ENCODE measurements at places on chromosomes 5 and 9. TPM values are rescaled to one million over a fixed set of nuclear protein-coding genes. Genes with fewer than 3 reads are reported as not detected.

DNA sequence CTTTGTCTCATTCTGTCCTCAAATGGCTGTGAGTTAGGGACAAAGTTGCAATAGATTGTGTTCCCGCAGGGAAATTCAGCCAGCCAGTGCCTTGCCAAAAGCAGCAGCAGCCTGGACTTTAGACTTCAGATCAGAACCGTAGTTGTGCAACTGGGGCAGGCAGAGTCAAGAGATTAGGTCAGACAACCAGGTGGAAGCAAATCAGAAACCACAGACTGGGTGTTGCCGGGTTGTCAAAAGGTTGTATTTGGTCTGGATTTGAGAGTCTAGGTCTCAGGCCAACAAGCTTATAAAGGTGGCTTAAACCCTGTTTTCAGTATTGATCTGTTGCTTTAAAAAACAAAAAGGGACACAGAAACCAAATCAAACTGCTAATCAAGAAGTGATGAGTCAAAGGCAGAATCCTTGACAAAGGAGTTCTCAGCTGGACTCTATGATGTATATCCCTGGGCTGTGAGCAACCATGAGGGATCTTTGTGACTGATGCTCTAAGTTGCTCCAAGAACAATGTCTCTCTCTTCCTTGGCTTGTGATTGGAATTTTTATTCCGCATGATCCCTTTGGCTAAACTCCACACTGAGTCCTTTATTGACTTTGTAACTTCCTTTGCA, 20.9 kb downstream of the RFK start:
- peak; percentile 55 for DNase-seq

DNA sequence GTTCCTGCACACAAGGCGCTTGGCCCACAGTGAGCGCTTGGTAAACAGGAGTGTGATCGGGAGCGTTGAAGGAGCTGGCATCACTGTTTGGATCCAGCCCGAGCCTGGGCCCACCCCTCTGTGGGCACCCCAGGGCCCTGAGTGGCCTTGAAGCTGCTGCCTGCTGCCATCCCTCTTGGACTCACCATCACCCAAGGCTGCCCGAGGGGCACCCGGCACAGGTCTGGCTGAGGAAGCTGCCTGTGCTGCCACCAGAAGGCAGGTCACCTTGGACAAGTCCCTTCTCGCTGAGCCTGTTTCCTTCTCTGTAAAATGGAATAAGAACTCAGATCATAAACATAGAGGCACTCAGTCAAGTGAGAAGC, 53.6 kb downstream of the LRSAM1 start:
- no peak for DNase-seq

Gene IQGAP2
- polyA plus RNA-seq, result 4.9 TPM

DNA sequence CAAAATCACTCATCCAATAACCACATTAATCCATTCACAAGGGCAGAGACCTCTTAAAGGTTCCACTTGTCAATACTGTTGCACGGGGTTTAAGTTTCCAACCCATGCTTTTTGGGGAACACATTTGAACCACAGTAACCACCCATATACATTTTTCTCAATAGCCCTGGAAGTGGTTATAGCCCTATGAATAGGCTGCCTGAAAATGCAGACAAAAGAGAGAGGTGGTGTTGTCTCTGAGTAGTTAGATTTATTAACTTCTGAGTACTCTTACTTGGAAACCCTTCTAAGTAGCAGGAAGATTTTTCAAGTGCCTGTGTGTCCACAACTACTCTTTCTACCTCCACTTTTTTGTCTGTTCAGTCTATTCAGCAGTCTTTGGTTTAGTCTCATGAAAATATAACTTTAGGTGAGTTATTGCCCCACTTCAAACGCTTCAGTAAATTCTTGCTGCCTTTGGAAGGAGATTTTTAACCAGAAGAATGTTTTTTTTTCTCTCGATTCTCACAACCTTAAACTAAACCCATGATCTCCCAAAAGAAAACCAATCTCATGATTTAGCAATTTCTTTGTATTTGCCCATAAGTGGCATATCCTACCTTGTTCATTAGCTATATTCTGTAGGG, 42.6 kb downstream of the ARHGEF28 start:
- no peak for DNase-seq

Gene PCDHB6
- 1.0 TPM for polyA plus RNA-seq

DNA sequence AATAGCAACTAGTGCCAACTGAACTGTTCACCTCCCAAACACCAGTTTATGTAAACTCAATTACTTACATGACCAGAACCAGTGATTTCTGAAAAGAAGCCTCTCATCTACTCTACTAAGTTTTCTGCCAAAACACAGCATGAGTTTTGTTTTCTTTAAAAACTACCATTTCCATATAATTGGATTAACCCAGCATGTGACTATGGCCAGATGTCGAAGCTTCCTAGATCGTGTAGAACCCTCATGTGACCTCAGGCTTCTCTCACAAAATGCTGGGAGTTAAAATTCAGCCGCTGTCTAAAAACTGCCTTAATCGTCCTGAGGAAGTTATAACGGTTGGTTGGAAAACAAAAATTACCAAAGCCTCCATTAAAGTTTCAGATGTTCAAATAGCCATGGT, 303.5 kb downstream of the IRX1 start:
- no peak for DNase-seq

DNA sequence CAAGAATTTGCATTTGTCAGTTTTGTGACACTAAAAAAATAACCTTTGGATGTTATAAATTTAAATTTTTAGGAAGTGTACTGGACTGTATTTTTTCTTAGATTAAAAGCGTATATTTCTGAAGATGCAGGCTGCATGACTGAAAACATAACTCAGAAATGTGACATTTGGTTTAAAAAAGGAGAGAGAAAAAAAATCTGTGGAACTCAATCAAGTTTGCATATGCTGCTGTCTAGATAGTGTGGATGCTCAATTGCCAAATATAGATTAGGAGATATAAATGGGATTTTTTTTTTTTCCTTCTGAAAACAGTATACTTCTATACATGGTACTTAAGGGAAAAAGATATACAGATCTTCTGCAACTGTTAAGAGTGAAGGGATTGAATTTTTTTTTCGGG, 402.3 kb downstream of the TAF11L14 start:
- DNase-seq, result no peak

DNA sequence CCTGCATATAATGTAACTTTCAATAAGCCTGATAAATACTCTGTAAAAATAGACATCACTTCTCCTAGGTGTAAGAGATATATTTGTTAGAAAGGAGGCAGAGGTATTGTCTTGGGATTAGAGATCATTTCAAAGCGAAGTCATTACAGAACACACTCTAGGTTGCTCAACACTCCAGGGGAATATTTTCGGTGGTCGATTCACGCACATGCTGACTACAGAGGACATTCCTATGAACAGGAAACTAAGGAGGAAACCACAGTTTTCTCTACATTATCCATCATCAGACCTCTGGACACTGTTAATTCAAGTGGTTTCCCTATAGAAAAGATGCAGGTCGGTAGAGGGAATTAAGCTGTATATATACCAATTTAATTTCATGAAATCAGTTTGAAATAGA, 370.0 kb downstream of the NDUFS4 start:
- no peak for DNase-seq

DNA sequence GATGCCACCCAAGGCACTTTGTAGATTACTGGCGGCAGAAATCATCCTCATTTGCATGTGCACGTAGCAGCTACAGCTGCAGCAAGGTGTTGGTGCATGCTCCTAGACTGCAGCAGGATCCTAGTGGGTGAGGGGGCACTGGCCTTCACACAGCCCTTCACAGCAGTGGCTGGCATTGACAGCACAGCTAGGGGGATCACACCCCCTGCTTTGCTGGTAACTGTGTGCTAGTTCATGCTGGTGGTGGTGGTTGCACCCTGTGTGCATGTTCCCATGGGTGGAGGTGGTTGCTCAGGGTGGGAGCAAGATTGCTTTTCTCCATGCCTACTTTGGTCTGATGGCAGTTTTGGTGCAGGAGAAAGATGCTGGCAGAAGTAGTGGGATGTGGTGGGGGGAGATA, 1695.1 kb upstream of the CDH6 start:
- DNase-seq, result no peak

Data from A549 (cell line).